HFFc6 (cell line): ENCODE measurements at places on chromosomes 2 and 18. TPM values are rescaled to one million over a fixed set of nuclear protein-coding genes. Genes with fewer than 3 reads are reported as not detected.

- DNase-seq = no peak
Measured at GRCh38 chr2:240480834-240481623, 45.6 kb downstream of the GPC1 start.

DNA sequence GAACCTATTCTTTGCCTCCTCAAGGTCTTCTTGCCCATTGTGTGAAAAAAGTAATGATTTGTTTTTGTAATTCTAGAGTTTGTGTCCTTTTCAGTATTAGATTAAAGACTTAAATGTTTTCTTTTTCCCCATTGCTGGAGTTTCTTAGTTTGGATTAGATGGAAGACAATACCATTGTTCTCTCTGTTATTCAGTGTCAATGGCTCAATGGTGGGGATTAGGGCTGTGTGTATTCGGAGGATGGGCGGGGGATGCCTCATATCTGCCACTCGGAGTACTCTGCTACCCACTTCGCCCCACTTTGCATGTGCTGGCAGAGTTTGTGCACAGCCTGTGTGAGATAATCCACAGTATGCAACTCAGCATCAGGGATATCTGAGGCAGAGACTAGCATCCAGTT is 90.1 kb downstream of the KLHL29 start:
- no peak for DNase-seq

DNA sequence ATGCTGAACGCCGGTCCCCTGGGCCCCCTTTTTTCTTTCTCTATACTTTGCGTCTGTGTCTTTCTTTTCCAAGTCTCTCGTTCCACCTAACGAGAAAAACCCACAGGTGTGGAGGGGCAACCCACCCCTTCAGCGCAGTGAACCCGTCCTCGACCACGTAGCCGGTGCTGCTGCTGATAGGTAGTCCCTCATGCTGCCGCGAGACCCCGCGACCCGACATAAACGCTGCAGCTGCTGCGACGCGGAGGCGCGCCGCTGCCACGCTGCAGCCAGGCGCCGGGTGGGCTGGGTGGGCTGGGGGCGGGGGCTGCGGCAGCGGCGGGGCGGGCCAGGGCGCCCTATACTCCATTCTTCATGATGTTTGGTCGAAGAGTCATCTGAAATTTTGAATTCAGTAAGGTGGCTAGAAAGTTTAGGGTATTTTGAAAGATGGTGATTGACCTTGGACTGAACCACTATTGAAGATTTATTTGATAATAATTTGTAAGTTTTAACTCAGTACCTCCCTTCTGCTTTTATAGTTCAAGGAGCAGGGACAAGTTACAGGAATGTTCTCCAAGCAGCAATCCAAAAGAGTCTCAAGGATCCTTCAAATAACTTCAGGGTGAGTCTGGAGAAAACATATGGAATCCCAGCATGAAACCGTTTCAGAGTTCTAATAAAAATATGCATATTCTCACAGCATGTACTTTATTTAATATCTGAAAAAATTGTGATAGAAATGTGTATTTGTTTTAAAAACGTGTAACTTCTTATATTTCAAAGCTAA is 24.1 kb downstream of the CFLAR start:
- no peak for DNase-seq

Gene MOB4
- 30.7 to 35.1 TPM (median 32.9 TPM) in 3 replicates for total RNA-seq

Gene CFC1
- total RNA-seq = not detected in 3 replicates

- no peak for DNase-seq
Measured at GRCh38 chr18:79399275-79400081, 3.7 kb downstream of the NFATC1 start.

Gene BOLL
- not detected in 2 replicates for total RNA-seq
